ENCODE measurements at places on chromosomes 5 and 9.

DNA sequence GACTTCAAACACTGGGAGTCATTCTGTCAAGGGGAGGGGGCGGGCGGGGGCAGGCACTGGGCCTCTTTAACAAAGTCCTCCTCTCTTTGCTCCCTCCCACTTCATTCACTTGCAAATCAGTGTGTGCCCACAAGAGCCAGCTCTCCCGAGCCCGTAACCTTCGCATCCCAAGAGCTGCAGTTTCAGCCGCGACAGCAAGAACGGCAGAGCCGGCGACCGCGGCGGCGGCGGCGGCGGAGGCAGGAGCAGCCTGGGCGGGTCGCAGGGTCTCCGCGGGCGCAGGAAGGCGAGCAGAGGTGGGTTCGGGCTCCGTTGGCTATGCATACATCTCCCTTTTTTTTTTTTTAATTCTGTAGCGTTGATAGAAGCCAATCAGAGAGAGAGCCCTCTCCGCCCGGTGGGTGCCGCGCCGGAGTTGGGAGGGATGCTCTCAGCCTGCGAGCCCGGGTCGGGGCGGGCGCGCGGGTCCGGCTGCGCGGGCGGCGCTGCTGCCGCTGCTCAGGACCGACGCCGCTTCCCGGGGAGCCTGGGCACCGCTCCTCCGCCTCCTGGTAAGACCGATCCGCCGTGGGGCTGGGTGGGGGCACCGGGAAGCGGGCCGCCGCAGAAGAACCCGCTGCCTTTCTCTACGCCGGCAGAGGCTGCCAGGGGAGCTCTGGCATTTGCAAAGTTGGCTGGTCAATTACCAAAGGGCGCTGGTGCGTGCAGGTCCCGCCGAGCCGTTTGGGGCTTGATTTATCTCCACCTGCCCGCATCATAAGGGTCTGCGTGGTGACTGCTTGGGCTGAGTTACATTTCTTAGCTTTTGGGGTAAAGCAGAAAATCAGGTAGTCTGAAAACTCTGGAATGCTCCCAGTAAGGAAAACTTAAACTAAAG is at the start of gene CDH6:
TSS of gene CDH6 (plus strand) at position 96 of the 877 bp plus-strand sequence. CDS start 73,788 bp downstream, outside the sequence.
- peak; percentile 75 for DNase-seq

GRCh38 chr5:147887930-147888329 is 9.4 kb downstream of the SCGB3A2 start:
- no peak for DNase-seq

- no peak for DNase-seq
These were observed 541 bp upstream of the TBCA start for GRCh38 chr5:77776554-77777206.

DNA sequence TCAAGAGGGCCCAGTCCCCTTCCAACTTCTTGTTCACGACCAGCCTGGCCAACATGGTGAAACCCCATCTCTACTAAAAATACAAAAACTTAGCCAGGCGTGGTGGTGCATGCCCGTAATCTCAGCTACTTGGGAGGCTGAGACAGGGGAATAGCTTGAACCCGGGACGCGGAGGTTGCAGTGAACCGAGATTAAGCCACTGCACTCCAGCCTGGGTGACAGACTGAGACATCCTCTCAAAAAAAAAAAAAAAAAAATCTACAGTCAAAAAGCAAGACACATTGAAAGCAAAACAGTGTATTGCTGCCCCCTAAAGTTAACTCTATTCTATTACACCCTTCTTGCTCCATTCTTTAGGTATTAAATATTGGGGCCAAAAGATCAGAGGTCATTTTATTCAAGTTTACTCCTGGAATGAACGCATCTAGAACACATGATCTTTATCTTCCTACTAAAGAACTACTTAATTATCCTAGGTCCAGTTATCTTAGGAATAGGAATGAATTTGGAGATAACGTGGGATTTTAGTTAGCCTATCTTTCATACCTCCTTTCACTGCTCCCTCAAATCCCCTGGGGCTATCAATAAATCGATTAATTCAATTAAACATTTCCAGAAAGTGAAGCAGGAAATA is 2.4 kb downstream of the ATG12 start:
- no peak for DNase-seq

DNA sequence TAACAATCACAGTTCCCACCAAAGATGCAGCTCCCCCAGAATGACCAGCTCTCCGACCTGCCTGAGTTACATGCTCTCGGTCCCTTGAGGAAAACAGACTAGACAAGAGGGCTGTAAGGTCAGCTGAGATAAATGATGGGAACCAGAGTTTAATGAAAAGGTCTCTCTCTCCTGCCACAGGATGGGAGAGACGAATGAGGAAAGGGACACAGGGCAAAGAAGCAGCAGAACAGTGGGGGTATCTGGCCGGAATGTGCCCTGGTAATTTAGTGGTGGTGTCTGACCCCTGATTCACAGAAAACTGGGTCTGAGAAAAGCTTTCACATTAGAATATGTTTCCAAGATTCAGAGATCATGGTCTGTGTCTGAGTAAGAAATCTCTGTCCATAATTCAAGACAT is 118.5 kb downstream of the BRINP1 start:
- no peak for DNase-seq

DNA sequence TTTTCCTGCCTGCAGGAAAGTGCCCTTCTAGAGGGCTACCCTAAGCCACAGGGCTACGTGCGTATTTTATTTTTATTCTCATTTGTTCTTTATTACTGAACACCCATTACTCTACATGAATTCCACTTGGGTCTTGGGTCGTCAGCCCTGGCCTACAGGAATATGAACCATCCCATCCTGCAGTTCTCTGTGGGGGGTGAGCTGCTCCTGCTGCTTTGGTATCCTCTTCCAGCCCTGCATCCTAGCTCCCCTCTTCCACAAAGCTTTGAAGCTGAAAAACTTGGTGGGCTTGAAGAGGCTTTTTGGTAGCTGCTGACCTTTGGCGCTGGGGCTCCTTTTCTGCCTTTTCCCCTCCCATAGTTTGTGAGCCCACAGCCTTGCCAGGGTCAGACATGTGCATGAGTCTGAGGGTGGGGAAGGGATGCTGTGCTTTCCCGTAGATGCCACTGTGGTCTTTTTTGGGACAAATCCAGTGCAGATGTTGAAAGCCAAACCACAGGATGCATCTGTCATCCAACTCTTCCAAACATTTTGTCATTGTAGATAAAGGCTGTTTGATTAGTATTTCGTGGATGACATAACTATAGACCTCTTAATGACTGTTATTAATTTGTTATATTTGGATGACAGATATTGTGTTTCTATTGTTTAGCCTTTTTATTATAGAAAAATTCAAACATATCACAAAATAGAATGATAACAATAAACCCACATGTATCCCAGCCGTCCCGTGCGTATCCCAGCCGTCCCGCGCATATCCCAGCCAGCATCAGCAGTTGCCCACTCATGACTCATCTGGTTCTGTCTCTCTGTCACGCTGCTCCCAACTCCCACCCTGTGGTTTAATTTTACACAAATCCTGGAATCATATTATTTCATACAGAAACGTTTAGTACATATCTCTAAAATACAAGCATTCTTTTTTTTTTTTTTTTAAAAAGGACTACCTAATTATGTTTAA is 43.9 kb downstream of the SLC46A2 start:
- DNase-seq = no peak

GRCh38 chr5:115069087-115069968 is 100.4 kb downstream of the TRIM36 start:
- DNase-seq = no peak

DNA sequence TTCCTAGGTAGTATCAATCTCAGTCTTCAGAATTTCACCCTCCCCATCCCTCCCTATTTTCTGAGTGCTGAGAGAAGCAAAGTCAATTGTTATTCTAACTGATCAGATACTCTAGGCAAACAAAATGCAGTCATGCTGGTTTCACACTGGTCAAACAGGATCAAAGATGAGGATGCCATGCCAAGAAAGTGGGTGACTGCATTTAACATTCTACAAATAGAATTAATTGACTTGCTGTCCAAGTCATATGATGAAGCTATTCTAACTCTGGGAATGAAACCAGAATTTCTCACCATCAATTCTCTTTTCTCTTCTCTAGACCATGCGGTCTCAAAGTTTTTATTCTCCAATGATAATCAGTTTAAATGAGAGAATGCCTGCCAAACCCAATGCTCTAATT is 112.5 kb downstream of the CTNND2 start:
- no peak for DNase-seq

DNA sequence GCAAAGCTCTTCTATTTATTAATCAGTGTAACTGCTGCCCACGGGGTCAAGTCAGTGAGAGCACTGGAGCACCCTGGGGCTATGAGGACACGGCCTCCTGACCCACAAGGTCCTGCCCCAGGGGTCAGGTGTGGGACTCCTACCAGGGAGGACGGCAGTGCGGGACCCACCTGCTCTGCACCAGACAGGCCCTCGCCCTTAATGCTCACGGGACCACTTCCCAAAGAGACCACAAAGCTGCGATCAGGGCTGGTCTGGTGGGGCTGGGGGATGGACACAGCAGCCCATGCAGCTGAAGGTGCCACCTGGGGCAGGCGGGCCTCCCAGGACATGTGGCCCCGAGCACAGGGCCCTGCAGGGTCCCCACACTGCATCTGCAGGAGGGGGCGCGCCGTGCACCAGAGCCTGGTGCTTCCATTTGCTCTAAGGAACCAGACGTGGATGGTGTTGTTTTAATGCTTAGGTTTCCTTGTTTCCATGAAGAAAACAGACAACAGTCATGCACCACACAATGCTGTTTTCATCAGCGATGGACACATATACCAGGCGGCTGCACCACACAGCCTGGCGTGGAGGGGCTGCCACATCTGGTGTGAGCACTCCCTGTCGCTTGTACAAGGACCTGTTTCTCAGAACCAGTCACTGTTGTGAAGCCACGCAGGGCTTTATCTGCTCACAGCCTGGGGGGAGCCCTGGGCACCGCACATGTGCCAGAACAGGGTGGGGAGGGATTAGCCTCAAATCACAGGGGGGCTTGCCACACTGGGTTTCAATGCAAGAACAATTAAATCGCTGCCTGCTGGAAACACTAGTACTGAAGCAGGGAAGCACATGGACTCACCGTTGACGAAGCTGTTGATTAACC is 22.6 kb downstream of the CLPTM1L start:
- DNase-seq = no peak

DNA sequence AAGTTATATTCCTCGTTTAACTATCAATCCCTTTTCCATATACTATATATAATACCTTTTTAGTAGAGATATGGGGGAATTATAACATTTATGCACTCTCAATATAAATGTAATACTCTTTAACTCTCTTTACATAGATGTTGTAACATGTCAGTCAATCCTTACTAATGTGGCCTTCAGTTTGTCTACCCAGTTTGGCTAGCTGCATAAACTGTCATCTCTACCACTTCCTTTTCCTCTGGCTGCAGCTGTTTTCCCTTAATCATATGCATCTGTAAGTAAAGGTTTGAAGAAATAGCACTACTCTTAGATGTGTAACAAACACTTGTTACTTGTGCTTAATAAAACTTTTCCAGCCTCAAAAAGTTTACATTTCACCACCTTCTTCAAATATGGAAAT is 13.4 kb downstream of the ABHD17B start:
- DNase-seq = no peak

DNA sequence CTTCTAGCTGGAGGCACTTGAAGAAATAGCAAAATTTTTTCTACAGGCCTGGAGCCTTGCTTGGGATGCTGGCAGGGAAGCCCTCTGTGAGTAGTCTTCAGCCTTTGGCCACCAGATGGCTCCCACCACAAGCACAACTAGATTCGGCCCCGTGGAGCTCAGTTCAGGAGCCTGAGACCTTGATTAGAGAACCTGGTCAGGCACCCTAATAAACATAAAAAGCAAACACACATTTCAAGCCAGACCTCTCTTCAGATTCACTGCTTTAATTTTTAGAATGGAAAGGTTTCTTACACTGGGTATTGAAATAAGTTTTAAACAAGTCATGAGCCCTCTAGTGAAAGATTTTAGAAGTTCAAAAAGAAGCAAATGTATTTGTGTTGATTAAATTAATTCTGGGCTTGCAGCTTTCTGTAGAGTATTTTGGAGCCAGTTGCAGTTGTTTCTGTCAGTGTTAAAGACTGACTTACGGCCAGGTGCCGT is 41.4 kb downstream of the GLRX start:
- DNase-seq = peak; percentile 16

GRCh38 chr9:123480096-123480495 is 124.1 kb downstream of the CRB2 start:
- no peak for DNase-seq

GRCh38 chr5:57817001-57817453 is 334.4 kb upstream of the ACTBL2 start:
- no peak for DNase-seq

DNA sequence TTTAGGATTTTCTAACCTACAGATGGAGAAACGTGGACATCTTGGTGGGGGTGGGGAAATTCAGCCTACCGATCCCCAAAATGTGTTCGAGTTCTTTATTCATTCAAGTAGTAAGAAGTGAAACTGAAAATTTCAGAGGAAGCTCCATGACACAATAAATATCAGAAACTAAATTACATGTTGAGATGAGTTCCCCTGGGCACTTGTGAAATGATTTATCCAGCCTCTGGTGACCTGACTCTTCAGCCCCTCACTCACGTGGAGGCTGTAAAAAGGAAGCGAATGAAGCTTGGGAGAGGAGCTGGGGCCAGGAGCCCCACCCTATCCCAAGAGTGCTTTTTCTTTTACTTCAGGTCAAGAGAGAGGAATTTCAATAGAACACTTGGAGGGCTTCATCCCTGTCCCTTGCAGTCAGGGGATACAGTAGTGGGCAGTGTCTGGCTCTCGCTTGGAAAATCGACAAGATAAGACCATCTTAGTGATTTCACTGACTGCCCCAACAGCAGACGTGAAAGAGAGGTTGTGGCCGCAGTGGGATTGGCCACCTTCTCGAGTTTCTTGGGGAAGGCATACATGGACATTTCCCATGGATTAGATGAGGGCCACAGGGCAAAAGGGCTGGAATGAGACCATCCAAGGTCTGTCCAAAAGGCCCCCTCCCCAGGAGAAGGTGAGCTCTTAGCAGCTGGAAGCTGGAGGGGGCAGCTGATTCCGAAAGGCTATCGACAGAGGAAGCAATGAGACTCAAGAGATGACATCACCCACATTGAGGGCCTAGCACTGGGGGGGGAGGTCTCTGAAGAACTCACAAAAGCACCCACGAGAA is 76.8 kb upstream of the SH3PXD2B start:
- DNase-seq = no peak

- peak; percentile 38 for DNase-seq
These were observed 9.2 kb downstream of the ENC1 start for GRCh38 chr5:74631081-74631953.

DNA sequence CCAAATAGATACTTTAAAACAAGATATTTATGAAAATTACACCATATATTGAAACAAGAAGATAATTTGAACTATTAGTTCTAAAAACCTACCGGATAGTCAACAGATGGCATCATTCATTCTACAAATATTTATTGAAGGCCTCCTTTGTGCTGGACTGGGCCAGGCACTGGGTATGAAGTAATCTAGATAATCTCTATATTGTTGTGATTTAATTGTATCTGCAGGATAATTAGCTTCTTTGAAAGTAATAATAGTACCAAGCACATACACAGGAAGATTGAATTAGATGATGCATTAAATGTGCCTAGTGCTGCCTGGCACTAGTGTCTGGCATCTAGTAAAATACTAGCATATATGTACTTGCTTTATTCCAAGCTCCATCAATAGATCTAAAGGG is 735.2 kb upstream of the DMAC1 start:
- no peak for DNase-seq

DNA sequence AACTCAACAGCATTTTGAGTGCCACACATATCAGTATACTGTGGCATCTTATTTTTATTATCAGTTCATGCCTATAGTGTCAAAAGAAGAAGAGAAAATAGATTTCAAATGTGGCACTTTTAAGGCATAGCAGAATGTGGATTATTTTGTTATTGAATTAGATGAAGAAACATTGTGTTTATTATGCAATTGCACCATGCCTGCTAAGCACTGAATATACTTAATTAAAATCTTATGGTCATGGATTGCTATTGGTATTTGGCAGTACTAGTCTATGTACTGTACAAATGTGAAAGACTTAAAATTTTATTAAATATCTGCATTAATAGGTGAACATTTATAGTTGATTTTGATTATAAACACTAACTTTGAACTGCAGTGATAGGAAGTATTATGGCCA is 128.8 kb downstream of the FER start:
- DNase-seq = no peak

Data from NCI-H510A treated with DMSO at 0.1 percent for 48 hours (cell line).